ENCODE measurements at places on chromosomes 1 and 21.

DNA sequence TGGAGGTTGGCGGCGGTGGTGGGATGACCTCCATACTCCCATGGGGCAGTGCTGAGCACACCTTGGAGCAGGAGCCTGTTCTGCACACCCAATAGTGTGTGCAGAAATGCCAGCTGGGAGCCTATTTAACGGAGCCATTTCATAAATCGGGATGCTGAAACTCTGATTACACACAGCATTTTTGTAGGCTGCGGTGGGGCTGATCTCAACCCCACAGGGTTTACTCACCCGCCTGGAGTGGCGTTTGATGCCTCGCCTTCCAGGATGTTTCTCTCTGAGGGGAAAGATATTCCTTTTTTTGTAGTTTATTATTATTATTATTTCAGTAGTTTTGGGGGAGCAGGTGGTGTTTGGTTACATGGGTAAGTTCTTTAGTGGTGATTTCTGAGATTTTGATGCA is 82.6 kb upstream of the WDR26 start:
- no peak for ATAC-seq

- ATAC-seq = no peak
Observed at GRCh38 chr1:91608876-91609275, 108.2 kb downstream of the CDC7 start.

GRCh38 chr1:93330196-93330595 is 15.5 kb upstream of the DR1 start:
- ATAC-seq = no peak

GRCh38 chr1:209580577-209580976 is 2.9 kb upstream of the CAMK1G start:
- ATAC-seq = no peak
